Stimulated activated CD4-positive, alpha-beta T cell treated with anti-CD3 and anti-CD28 coated beads, TNF-alpha, amount 100 ng/mL, for 1 hour (primary cell): ENCODE measurements at places on chromosomes 1 and 21.

- no peak for DNase-seq
These were observed 30.6 kb upstream of the COL6A1 start for GRCh38 chr21:45950740-45951515.

- DNase-seq: peak; percentile 90
These were observed at the start of gene BACH1 for GRCh38 chr21:29298348-29299045. TSS of gene BACH1 (plus strand) at chr21:29298922. CDS start at chr21:29321281, 22,359 bp downstream.

DNA sequence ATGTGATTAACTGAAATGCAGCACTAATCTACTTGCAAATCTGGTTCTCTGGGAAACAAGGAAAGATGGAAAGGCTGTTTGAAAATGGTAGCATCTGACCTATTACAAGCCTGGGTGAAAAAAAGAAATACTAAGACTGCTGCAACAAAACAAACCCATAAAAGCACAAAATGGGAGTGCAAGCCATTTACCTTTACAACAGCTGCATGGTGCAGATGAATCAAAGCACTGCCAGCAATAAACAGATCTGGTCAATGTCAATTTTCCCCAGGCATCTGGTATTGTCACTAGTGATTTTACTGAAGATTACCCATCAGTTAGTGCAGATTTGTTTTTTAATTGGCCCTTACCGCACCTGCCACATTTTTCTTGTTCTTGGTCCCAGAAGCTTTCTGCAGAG is 1341.7 kb downstream of the PLA2G4A start:
- no peak for DNase-seq

DNA sequence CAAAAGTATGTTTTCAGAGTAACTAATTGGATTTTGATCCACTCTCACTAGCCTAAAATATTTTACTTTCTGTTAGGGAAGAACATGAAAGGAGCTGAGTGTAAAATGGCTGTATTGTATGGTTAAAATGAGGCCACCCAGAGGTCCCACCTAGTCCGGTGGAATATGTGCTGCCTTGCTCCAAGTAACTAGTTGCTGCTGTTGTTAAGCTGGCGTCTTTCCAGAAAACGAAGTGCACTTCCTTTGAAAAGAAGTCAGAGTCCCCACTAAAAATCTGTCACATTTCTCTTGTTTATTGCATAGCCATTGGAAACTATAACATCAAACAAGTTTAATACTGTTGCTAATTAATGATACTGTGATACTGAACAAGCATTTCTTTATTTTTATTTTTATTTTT is 3.2 kb downstream of the SLC25A33 start:
- no peak for DNase-seq

DNA sequence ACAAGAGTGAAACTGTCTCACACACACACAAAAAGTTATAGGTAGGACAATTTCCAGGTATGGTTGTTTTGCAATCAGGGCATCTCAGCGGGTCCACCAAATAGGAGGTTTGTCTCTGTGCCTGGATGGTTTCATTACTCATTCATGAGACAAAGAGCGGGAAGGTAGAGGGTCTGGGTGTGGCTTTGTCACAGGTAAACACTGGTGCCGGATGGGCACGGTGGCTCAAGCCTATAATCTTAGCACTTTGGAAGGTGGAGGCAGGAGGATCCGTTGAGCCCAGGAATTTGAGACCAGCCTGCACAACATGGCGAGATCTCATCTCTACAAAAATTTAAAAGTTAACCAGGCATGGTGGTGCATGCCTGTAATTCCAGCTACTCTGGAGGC is 16.3 kb upstream of the ERVH48-1 start:
- DNase-seq: no peak

GRCh38 chr1:196355206-196355786 is 252.9 kb downstream of the KCNT2 start:
- DNase-seq: no peak

DNA sequence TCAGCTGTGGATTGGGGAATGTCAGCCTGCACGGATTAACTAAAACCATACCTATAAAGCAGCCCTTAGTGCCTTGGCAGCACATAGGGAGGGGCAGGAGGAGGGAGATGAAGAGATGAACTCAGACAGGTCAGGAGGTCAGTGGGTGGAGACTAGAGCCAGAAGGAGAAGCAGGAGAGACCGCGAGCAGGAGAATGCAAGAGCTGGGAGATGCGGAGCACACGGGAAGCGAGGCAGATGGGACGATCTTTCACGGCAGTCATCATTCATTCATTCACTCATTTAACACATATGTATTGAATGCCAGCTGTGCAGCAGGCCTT is 41.9 kb downstream of the NEK2 start:
- DNase-seq: no peak

DNA sequence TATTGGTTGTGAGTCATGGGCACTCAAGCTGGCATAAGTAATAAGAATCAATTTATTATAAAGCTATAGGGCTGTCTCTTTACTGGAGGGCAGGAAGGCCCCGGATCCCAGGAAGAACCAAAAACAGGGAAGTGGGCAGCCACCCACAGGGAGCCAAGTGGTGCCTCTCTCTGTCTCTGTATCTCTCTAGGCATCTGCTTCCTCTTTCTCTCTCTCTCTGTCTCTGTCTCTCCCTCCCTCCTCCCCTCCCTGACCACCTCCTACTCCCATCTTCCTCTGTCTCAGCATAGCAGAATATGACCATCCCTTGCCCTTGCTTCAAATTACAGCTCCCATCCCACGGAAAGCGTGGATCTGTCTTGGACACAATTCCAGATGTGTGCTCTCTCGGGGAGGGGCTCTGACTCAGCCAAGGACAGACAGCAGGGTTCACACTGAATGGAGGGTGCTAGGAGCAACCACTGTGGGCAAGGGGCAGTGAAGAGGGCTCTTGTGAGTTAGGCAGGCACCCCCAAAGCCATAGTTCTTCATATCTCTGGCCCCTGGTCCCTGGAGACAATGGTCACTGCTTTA is 80.4 kb upstream of the LPGAT1 start:
- DNase-seq: no peak

- no peak for DNase-seq
These were observed 188.0 kb downstream of the GRIK3 start for GRCh38 chr1:36846357-36846756.

DNA sequence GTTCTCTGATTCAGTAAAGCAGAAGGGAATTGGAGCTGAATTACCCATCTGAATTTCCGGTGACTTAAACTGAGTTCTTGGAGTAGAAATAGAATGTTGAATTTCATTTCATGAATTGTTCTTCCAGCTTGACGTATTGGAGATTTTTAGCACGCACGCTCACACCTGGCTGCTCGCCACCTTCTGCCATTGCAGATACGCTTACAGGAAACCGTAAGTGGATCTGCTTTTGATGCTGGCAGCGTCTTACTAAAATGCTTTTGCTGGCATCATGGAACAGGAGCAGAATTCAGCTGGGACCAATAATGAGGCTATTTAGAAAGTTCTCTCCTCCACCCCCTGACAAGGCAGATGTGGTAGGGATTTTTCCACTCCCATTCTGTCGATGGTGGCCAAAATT is 17.7 kb upstream of the ELAVL4 start:
- DNase-seq: no peak

- DNase-seq: no peak
These were observed 30.3 kb downstream of the SSBP3 start for GRCh38 chr1:54375712-54376429.

GRCh38 chr1:184870319-184870718 is 104.0 kb downstream of the NIBAN1 start:
- no peak for DNase-seq
